A673 (cell line): ENCODE measurements at places on chromosomes 7 and 10.

DNA sequence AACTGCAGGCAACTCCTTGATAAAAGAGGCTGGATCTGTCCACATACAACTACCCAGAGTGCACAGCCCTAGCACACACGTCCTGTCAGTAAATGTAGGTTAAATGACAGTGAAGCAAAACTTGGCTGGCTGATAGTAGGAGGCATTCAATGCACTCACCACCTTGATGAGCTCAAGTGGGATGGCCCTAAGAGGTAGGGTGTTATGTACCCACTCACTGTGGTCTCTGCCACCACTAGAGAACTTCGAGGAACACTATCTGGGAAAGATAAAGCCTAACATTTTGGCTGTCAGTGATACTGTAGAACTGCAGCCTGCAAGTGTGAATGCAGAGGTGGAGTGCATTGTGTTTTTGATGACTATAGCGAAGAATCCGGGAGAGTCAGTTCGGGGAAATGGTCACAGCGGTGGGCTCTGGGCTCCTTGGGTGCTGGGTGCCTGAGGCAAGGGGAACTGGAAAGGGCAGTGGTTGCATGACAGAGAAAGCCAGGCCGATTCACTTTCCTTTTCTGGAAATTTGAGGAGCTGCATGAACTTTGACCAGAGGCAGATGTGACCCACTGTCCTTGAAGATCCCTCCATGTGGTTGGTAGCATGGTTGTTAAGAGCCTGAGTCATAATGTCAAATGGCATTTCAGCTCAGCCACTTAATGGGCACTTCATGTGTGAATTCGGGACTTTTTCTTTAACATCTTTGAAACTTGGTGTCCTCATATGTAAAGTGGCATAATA, 93.1 kb upstream of the ZPBP start:
- DNase-seq: no peak

DNA sequence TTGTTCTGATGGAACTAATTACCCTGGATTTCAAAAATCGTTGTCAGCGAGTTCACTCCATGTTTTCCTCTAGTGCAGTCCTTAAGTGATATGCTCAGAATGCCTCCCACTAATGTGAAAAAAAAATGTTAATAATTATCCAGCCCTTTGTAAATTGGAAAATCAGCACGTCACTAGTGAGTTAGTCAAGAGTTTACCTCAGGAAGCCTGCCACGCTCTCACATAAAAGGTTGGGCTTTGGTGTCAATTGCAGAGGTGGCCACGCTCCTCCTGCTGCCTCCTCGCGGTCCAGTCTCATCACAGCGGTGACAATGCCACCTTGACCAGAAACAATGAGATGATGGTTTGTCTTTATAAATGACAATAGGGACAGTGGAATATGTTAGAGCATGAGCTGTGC, 22.5 kb downstream of the UPP1 start:
- no peak for DNase-seq

- DNase-seq: no peak
Observed at GRCh38 chr7:132828502-132828901, 252.2 kb upstream of the PLXNA4 start.

GRCh38 chr10:88542522-88542921, 40.6 kb downstream of the RNLS start:
- DNase-seq: no peak

DNA sequence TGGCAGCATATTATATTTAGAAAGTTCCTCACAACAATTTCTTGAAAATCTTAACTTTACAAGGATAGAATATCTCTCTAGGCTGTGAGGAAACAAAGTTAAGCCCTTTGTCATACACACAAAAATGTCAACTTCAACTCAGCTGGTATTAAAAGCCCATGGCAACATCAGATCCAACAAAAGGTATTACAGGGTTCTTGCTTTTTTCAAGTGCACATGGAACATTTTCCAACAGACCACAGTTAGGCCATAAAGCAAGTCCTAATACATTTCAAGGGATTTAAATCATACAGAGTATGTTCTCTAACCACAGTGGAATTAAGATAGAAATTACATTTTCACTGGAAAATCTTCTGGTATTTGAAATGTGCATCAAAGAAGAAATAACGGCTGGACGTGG, 71.9 kb upstream of the OIT3 start:
- DNase-seq: no peak

- peak; percentile 62 for DNase-seq
Observed at GRCh38 chr7:87874066-87874465, 2.1 kb downstream of the SLC25A40 start.

DNA sequence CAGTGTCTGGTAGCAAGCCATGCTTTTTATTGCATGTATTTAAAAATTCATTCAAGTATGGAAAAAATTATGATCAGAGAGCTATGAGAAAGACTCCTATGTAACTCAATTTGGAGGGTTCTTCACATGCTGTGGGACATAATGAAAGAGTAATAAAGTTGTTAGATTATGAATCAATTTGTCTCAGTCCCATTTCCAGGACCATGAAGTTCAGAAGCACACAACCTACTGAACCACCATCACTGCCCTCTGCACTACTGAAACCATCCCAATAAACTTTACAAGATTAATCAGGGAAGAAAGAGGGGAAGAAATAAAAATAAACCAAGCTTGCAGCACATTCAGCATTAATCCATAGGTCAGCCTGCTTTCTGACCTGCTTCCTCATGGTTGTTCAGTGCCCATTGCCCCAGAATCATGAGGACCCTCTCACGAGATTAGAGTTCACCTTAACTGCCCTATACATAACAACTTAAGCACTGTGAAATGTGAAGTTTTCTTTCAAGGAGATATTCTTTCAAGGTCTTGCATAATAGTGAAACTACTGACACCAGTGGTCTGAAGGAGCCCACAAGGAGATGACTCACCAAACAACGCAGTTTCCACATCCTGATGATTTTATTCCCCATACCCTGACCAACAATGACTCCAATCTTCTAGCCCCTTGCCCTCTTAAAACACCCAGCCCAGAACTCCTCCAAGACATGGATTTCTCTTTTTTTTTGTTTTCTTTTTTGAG, 171.5 kb upstream of the ADCY1 start:
- no peak for DNase-seq

- no peak for DNase-seq
Observed at GRCh38 chr7:138204285-138204981, 128.2 kb downstream of the AKR1D1 start.

- DNase-seq: peak; percentile 17
Observed at GRCh38 chr10:103645141-103646054, 151.9 kb downstream of the NEURL1 start.

- no peak for DNase-seq
Observed at GRCh38 chr7:1810961-1811849, 141.1 kb downstream of the ELFN1 start.

- DNase-seq: no peak
Observed at GRCh38 chr10:37314350-37314749, 189.0 kb downstream of the ANKRD30A start.

DNA sequence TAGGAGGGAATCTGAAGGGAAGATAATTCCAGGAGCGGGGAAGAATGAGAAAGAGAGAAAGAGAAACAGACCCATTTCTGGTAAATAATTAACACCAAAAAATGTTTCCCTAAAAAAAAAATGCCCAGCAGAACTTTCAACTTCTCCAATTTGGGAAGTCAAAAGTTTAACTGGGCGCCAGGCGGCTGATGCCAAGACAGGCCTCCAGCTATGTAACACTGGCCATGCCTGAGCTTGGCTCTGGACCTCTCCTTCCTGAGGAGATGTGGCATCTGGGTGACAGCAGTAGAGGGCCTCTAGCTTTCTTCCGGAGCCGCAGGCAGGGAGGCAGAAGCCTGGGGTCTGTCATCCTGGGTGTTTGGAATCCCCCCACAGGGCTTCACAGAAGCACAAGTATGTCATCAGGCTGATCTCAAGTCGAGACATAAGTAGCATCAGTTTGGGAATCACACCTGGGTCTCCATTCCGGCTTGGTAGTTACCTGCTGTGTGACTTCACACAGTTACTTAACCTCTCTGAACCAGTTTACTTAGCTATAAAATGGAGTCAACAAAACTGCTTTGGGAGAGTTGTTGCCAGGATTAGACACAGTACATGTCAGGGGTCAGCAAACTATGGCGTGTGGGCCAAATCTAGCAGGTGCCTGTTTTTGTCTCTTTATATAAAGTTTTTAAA, 50.5 kb upstream of the TCF7L2 start:
- no peak for DNase-seq

- DNase-seq: no peak
Observed at GRCh38 chr10:79191951-79192676, 123.3 kb downstream of the ZMIZ1 start.

DNA sequence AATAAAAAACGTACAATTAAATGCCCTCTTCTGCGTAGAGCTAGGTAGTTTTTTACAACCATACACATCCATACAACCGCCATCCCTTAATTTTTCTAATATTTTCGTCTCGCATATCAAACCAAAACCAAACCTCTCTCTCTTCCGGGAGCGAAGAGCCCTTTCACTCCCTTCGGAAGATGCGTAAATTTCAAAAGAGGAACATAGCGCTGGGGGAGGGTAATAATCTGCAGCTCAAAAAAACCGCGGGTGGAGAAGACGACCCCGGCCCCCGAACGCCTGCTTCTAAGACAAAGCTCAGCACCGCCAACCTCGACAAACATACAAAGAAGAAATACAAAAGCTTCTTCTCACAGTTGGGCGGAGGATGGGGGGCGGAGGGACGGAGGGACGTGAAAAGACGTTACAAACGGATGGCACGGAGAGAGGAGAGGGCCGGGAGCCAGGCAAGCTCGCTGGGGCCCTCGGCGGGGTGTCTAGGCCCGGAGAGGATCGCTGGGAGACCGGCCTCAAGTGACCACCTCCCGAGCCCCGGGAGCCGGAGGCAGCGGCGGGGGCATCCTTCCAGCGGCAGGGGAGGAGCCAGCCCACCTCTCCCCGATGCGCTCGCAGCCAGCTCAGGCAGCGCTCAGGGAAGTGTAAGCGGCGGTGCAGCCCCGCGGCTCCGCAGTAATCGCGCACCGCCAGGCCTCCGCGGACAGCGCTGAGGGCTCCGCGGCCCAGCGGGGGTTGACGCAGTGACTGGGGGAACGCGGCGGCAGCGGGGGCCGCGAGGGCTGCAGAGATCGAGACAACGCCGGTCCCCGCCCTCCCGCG, 851 bp downstream of the MKRN1 start:
- DNase-seq: peak; percentile 54

DNA sequence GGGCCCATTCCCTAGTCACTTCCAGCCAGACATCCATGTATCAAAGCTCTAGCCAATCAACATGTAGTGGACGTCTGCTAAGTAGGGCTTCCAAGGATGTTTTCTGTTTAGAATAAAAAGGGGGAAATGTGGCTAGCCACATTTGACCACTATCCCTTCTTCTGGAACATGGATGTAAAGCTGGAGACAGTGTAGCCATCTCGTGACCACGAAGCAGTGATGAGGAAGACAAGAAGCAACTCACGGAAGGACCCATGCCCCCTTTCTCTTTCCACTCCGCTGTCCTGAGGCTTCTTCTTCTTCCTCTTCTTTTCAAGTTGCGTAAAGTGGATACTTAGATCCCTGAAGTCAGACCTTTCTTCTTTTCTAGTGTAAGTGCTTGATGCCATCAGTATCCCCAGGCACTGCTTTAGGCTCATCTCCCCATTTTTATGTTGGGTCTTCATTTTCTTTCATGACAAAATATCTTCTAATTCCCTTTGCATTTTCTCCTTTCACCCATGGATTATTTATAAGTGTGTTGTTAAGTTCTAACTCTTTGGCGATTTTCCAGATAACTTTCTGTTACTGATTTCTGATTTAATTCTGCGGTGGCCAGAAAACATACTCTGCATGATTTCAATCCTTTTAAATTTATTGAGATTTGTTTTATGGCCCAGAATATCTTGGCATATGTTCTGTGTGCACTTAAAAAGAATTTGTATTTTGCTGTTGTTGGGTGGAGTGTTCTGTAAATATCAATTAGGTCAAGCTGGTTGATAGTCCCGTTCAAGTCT, 594.5 kb downstream of the SDK1 start:
- DNase-seq: no peak

- no peak for DNase-seq
Observed at GRCh38 chr7:155459700-155460461, 2.0 kb downstream of the EN2 start.

GRCh38 chr7:38685851-38686250, 54.7 kb upstream of the AMPH start:
- no peak for DNase-seq

DNA sequence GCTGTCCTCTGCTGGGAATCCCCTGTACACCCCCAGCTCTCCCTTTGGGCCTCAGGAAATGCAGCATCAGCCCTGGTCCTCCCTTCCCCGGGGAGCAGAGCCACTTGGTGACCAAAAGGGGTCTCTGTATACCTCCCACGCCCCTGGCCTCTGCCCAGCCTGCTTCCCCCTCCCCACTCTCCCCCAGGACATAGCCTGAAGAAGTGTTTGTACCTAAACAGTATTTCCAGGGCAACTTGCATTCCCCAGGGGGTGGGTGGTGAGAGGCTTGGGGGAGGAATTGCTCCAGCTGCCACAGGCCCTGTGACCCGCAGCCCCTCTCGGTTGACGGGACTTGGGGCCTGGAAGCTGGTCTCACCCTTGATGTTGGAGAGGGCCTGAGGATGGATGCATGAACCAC, 39.3 kb downstream of the TMEM270 start:
- no peak for DNase-seq

DNA sequence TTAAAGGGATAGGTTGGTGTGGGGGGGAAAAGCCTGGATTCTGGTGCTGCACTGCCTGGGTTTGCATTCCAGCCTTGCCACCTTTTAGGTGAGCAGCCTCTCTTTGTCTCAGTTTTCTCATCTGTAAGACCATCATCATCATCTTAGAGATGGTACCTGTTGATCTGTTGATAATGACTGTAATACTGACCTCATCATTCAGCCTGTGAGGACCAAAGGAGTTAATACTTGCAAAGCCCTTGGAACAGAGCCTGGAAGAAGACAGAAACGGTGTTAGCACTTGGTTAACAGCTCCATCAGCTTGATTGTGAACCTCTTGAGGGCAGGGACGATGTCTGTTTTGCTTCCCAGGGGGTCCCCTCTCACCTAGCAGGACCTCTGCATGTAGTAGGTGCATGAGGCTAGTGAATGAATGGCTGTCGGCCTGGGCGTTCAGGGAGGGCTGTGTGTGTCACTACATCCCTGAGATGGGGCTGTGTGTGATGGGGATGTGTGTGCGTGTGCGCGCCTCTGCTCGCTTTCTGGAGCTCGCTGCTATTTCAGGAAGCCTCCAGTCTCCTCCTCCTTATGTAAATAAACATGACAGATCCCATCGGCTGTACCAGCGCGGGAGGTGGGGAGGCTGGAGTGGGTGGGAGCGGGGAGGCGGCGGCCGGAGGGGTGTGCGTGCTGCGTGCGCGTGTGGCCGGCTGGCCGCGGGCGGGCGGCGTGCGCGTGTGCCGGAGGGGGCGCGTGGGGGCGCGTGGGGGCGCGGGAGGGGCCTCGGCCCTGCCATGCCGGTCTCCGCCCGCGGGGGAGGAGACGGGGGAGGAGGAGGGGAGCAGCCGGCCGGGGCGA, 61.2 kb downstream of the NEURL1 start:
- DNase-seq: peak; percentile 75

- DNase-seq: no peak
Observed at GRCh38 chr7:70392877-70393435, 739.0 kb upstream of the GALNT17 start.

GRCh38 chr10:69629897-69630650, at the start of gene FAM241B:
FAM241B (plus strand) TSS chr10:69630247; CDS start chr10:69631744, 1,497 bp downstream.
- peak; percentile 59 for DNase-seq

- no peak for DNase-seq
Observed at GRCh38 chr10:77507291-77507880, 130.2 kb downstream of the KCNMA1 start.

- no peak for DNase-seq
Observed at GRCh38 chr10:91590904-91591796, 41.7 kb downstream of the PPP1R3C start.
